ENCODE measurements at places on chromosomes 13 and 19.
A peak's percentile ranks its signal among the peaks of the same experiment; 100 is the strongest.

- no peak for DNase-seq
Measured at GRCh38 chr13:95783747-95784146, 106.8 kb downstream of the DNAJC3 start.

DNA sequence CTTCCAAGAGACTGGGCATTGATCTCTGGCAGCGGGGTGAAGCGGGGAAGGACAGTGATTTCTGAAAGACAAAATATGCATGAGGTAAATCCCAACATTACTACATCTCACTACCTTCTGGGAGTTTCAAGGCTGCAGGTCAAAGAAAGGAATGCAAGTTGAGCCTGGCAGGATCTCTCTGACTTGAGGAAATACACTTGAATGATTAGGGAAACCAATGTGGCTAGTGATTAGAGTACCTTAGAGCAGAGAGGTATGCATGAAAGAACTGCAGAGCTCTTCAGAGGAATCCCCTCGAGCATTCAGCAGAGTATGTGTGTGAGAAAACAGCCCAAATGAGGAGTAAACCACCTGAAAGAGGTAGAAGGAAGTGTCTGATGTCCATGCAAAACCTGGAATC, 2874.1 kb upstream of the PCDH20 start:
- no peak for DNase-seq

DNA sequence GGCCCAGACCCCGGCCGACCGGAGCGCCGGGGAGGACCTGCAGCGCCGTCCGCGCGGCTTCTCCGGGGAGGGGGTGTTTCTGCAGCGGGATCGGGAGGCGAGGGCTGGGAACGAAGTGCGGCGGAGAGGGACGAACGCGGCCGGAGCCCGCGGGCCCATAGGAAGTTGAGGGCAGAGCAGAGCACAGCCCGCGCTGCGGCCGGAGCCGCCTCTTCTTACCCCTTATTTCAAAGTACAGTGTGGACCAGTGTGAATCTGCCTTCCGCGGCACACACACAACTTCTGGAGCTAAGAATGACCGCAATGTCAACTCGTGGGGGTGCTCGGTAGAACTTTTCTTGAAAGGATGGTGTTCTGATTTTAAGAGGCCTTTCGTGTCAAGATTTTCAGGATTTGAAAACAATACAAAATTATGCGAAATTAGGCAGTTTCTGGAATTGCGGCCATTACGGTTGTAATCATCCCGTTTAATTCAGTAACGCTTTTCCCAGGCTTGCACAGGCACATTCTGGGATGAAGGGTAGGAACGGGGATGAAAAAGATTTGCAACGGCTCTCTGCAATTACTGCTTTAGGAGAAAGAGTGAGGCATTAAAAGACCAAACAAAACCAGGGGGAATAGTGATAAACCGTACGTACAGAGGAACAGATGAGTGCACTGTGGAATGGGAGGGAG, 821 bp downstream of the TDRD3 start:
- DNase-seq, result peak; percentile 72

GRCh38 chr19:19541616-19542015, 3.6 kb downstream of the CILP2 start:
- no peak for DNase-seq

All from AG10803 (cell line).